ENCODE measurements at places on chromosomes 5 and 9. TPM values are rescaled to one million over a fixed set of nuclear protein-coding genes. Genes with fewer than 3 reads are reported as not detected.

The PCDHA9 gene
- not detected for total RNA-seq

The EPB41L4A gene
- 1.3 TPM for total RNA-seq

The LRSAM1 gene
- total RNA-seq = 11.5 TPM

The HMMR gene
- total RNA-seq = 26.7 TPM

The MCC gene
- total RNA-seq = 0.25 TPM
